ENCODE measurements at places on chromosomes 1 and 21.

DNA sequence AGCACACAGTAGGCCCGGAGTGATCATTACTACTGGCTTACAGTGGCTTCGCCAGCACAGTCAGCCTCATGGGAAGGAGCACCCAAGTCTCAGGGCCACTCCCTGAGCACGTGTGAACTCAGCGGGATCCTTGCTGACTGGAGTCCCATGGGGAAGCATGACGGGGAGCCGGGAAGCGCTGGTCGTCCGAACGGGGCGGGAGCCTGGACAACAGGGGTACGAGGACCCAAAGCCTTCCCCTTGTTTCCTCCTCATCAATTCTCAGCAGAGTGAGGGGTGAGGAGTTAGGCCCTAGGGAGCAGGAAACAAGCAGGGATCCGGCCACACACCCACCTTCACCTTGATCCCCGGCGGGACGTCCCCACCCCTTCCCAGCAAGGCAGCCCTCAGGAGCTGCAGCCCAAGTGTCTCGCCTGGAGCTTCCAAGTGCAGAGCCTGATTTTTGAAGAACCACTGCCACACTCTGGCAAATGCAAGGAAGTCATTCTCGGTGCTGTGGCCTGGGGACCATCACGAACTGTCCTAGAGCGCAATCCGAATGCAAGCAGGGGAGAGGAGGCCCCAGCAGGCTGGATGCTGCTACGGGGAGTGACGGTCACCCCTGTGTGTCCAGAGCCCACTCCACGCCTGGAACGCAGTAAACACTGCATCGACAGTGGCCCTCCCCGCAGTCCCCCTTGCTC is 35.5 kb downstream of the TOMM20 start:
- DNase-seq: no peak

- no peak for DNase-seq
Observed at GRCh38 chr1:162709870-162710269, 77.6 kb downstream of the DDR2 start.

- DNase-seq: no peak
Observed at GRCh38 chr1:223312705-223313414, 51.1 kb downstream of the SUSD4 start.

DNA sequence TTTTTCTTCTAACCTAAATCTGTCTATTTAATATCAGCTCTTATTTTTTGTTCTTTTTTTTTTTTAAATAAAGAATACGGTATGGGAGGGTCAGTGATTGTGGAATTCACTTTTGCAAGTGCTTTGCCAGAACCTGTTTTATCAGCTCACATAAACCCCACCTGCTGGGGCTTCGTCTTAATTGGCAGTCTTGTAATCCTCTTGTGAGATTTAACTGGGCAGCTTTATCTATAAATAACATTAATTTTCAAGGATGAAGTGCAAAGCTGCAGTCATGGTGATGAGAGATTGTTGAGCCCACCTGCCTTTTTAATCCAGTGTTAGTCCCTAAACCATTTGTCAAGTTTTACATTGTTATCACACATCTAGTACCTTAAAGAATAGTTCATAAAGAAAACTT is 18.2 kb upstream of the PDC start:
- no peak for DNase-seq

DNA sequence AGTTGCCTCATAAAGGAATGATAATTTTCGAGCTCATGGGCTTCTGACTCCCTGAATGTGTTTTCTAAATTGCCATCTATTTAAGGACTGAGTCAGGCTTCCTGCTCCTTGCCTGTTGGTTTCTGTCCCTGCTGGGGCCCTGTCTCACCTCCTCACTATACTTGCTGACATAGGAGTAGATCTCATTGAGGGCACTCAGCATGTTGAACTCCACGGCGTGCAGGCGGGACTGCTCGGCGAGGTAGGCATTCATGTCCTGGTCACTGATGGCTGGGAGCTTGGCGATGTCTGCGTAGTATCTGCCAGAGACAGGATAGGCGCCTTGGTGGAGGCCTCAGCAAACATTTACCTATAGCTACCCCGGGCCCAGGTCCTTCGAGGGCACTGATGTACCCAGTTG is 116.9 kb upstream of the CD34 start:
- DNase-seq: no peak

- DNase-seq: no peak
Observed at GRCh38 chr1:8992936-8993687, 33.1 kb downstream of the SLC2A7 start.

- no peak for DNase-seq
Observed at GRCh38 chr1:229190057-229190575, 80.8 kb upstream of the RAB4A start.

DNA sequence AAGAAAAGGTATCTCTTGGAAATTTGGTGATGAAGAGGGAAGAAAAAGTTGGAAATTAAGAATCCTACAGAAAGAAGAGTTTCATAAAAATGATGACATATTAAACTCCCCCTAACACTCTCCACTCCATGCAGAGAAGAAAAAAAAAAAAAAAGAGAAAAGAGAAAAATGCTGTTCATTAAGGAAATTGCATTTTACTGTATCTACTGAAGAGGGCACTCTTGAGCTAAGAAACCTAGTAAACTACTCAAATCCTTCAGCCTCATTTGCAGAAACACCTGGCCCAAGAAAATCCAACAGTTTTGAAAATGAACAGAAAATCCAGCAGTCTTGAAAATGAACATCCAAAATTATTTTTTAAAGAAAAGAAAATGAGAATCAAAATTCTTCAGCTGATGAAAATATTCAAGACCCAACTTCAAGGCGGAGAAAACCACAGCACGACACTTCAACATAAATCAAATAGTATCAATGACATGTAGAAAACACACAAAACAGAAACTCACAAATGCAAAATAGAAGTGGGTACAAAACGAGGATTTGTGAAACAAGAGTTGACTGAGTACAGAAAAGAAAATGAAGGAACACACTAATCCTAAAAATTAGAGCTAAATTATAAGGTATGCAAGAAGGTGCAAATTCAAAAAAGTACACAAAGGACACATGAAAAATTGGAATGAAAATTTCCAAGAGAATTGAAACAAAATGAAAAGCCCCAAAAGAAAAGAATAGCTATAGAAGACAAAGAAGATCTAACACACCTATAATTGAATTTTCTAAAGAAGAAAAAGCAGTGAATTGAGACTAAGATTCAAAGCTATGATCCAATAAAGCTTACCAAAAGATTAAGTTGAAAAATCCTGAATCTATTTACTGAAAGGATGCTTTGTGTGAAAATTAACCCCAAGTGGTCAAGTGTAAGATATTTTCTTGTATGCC is 73.2 kb upstream of the DNAJC6 start:
- no peak for DNase-seq

- DNase-seq: no peak
Observed at GRCh38 chr1:161266202-161266601, 7.7 kb downstream of the PCP4L1 start.

- no peak for DNase-seq
Observed at GRCh38 chr1:186569856-186570255, 108.9 kb upstream of the PDC start.

GRCh38 chr1:11434501-11434900 is 44.5 kb upstream of the DISP3 start:
- DNase-seq: no peak

DNA sequence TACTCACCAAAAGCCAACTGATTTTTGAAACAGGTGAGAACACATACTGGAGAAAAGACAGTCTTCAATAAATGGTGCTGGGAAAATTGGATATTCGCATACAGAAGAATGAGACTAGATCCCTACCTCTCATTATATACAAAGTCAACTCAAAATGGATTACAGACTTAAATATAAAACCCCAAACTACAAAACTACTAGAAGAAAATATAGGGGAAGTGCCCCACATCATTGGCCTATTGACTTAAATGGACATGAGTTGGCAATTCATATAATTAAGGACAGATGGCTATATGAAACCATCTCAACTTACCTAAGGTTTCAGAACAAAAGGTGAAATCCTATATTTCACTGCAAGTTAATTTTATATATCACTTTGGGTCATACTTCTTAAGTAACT is 60.1 kb downstream of the C4BPA start:
- DNase-seq: no peak

GRCh38 chr1:51877434-51878307 is 856 bp downstream of the NRDC start:
- peak; percentile 5 for DNase-seq

GRCh38 chr1:25786887-25787759 is 12.9 kb upstream of the SELENON start:
- no peak for DNase-seq

GRCh38 chr1:205842229-205842628 is 7.7 kb downstream of the PM20D1 start:
- no peak for DNase-seq

DNA sequence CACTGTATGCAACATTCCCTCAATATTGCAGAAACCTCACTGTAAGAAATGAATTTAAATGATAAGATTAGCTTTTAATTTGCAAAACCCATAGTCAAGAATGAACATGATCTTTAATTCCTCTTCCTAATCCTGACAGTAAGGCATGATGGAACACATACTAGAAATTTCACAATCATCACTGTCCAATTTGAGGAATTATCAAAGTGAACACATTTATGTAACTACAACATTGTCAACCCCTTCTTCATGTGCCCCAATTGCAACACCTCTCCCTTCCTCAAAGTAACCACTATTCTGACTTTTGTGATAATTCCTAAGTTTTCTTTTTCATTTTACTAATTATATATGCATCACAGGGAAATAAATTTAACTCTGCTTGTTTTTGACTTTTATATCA is 103.1 kb downstream of the LHX8 start:
- DNase-seq: no peak

GRCh38 chr1:201990427-201990826 is 8.0 kb downstream of the RNPEP start:
- DNase-seq: no peak

GRCh38 chr1:62530516-62531154 is 66.7 kb upstream of the ANGPTL3 start:
- DNase-seq: no peak

GRCh38 chr1:8464377-8464776 is 146.5 kb downstream of the SLC45A1 start:
- DNase-seq: no peak
